ENCODE measurements at places on chromosomes 1 and 21.
A peak's percentile ranks its signal among the peaks of the same experiment; 100 is the strongest.

DNA sequence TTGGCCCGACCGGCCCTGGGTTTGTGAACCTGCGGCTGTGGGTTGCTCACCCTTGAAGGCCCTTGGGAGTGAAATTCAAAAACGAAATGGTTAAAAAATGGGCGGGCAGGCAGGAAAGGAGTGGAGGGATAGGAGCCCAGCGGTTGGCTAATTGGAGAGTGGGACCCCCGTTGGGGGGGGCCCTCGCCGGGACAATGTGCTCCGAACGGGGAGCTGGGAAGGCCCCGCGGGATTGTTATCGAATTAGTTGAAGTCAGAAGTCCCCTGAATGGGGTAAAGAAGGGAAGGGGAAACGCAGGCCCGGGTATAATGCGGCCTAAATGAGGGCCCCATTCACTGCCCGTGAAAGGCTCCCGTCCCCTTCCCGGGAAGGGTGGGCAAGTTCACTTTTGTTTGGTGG, 135.7 kb downstream of the PRDM16 start:
- DNase-seq = no peak

GRCh38 chr21:31124010-31124409, 85.7 kb upstream of the KRTAP19-8 start:
- no peak for DNase-seq

GRCh38 chr1:17601643-17602382, 62.3 kb downstream of the ARHGEF10L start:
- DNase-seq = no peak

- DNase-seq = no peak
Measured at GRCh38 chr1:87356591-87356990, 27.9 kb downstream of the LMO4 start.

DNA sequence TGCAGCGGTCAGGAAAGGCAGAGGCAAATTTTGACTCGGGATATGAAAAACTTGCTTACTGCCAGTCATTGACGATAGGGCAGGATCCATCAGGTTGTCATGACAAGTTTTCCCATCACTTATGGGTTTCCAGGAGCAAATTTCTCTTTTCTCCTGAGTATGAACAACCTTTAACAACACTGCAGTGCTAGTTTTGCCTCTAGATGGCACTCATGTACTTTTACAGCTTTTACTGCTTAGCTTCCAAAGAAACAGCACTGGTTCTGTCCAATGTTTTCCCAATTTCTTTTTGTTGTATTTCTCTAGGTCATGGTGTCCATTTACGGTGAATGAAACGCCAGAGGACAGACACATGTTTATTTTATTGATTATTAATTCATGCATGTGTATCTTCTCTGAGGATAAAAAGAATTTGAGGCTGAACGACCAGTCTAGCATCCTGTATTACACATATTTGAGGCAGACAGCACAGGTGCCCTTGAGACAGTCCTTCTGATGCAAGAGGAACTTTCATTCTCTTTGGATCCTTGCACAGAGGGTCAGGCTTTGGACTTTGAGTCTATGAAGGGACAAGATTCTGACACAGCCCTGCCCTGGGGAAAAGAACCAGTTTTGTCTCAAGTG, 112.3 kb upstream of the TRABD2B start:
- DNase-seq = no peak

DNA sequence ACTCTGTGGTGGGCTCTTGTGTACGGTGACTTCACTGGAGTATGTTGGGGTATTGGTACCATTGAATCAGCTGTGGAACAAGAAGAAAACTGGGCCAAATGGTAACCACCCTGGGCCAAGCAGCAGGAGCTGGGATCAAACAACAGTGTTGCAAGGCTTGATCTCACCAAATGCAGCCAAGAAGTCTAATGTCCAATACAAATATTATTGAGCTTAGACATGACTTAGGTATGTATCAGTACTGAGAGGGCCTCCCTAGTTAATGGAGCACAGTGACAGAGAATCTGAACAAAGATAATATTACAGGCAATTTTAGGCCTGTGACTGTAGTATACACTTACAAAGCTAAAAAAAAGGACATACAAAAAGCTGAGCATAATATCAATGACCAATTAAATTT, 604.8 kb downstream of the PLA2G4A start:
- DNase-seq = no peak

- DNase-seq = no peak
Measured at GRCh38 chr1:18411321-18411720, 69.4 kb upstream of the KLHDC7A start.

- DNase-seq = no peak
Measured at GRCh38 chr1:31872658-31873636, 57.1 kb upstream of the SPOCD1 start.

- no peak for DNase-seq
Measured at GRCh38 chr1:109151146-109151990, 37.5 kb downstream of the ELAPOR1 start.

DNA sequence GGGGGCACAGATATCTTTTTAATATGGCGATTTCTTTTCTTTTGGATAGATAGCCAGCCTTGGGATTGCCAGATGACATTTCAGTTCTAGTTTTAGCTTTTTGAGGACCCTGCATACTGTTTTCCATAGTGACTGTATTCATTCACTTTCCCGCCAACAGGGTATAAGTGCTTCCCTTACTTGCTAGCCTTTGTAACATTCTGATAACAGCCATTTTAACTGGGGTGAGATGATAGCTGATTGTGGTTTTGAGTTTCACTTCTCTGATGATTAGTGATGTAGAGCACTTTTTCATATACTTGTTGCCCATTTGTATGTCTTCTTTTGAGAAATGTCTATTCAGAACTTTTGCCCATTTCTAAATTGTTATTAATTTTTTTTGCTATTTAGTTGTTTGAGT, 151.9 kb downstream of the NTPCR start:
- DNase-seq = no peak

GRCh38 chr1:236425031-236425663, 31.1 kb downstream of the EDARADD start:
- DNase-seq = peak; percentile 11

GRCh38 chr1:118116401-118116800, 68.6 kb downstream of the SPAG17 start:
- DNase-seq = no peak

GRCh38 chr1:172823534-172823933, 164.6 kb downstream of the FASLG start:
- DNase-seq = no peak

- no peak for DNase-seq
Measured at GRCh38 chr1:23610677-23611076, 51.4 kb upstream of the ID3 start.

GRCh38 chr1:3688356-3689137, 36.2 kb downstream of the TP73 start:
- DNase-seq = no peak

DNA sequence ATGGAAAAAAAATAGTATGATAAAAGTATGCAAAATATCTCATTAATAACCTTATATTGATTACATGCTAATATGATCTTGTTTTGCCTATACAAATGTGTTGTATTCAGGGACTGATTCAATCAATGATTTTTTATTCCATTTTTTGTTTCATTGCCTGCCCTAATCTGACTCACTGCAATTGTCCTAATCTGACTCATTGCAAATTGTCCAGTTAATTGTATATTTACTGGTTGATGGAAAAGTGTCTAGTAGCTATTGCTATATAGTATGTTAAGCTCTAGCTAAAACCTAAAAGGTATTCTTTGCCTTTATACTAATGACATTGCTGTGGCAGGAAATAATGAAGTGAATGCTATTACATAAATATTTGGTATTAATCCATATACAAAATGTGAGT, 728.9 kb upstream of the ZP4 start:
- no peak for DNase-seq

DNA sequence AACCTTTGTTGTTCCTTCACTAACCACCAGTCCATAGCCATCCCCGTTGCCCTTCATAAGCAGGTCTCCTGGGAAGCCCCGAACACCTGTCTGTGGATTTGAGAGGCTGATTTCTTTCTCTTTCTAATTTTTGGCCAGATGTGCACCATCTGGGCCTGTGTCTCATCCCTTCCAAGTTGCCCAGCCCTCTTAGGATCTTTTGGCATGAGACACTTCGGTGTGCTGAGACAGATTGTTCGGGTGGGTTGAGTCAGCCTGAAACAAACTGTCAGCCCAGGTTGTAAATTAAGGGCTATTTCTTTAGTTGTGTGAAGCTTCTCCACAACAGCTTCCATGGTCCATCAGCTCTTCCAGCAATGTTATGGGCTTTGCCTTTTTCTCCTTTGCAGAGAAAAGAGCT, 1.4 kb upstream of the DNAJC11 start:
- DNase-seq = no peak

- DNase-seq = no peak
Measured at GRCh38 chr1:155130272-155131006, 2.8 kb downstream of the EFNA1 start.

- no peak for DNase-seq
Measured at GRCh38 chr1:67043366-67043765, 10.6 kb downstream of the SLC35D1 start.

- no peak for DNase-seq
Measured at GRCh38 chr1:204134103-204134502, 17.7 kb downstream of the ETNK2 start.

GRCh38 chr1:215140135-215140534, 57.6 kb downstream of the KCNK2 start:
- DNase-seq = no peak

GRCh38 chr1:155646307-155646706, 36.3 kb downstream of the MSTO1 start:
- no peak for DNase-seq

GRCh38 chr1:231857609-231858135, 231.1 kb downstream of the DISC1 start:
- DNase-seq = no peak

DNA sequence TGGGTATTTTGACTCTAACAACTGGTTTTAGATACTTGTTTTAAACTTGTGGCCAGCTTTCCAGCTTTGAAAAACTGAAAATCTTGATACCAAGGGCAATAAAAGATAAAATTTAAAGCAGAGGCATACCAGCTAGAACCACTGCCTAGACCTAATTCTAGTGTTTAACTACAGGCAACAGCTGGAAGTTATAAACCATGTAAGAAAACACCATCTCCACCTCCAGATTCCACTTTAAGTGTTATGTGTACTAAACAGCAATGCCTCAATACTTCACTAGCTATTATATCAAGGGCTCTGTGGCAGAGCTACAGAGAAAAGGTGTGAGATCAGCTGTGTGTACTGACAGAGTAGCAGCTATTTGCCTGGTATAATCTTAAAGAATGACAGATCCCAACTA, 69.5 kb downstream of the LPAR3 start:
- DNase-seq = no peak

- DNase-seq = no peak
Measured at GRCh38 chr1:20282533-20282932, 8.1 kb upstream of the VWA5B1 start.

DNA sequence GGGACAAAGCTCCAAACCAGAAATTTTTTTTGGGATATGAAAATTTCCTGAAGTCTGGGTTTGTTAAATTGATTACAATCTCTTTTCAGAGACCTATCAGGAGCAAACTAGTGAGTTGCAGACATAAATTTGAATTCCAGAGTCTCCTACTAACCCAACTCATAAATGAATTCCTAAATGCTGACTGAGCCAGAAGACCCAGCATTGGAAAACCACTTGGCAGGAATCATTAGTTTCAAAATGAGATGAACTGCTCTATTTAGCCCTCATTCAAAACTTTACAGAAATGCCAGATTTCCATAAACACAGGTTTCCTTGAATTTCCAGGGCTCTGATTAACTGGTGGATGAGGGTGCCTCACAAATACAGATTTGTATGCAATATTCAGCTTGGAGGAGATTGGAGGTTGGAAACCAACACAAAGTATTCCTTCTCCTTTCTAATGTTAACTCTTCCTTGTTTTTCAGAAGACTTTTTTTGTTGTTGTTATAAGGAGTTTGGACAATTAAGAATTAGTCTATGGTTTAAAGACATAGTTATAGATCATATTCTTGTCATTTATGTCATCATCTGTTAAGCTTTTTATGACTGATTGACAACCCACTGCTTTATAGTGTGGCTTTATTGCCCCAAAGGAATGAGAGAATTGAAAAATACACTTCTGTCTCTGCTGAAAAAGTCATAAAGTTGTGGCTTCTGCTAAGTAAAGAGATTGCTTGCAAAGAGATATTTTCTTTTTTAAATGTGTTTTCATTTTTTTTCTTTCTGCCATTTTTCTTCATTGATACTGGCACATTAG, 222.8 kb downstream of the HLX start:
- DNase-seq = no peak

DNA sequence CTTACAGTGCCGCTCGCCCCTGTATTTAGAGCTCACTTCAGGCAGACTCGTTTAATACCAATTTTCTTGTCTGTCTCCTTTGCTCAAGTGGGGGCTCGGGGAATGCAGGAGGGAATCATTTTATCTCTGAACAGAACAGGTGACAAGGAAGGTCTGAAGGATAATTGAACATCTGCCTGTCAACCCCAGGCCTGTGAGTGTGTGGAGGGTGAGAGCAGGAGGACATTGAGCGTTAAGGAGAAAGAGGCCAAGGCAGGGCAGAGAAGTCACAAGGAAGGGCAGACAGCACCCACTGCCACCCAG, 9.7 kb upstream of the PEF1 start:
- DNase-seq = no peak

GRCh38 chr1:33400153-33400911, 30.6 kb downstream of the PHC2 start:
- DNase-seq = no peak

DNA sequence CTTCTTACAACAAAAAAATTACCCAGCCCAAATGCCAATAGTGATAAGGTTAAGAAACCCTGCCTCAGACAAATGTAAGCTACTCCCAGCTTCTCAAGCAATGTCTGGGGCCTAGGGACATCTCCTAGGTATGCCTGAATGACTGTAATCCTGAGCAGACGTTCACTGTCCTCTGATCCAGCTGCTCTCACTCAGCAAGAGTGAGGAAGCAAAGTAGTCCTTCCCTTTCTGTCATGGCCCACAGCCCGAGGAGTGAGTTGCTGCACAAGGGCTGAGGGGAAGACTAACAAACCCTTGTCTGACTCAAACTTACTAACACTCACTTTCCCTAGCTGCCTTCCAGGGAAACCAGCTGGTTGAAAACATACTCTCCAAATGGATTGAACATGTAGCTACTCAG, 124.9 kb upstream of the TNFSF4 start:
- no peak for DNase-seq

DNA sequence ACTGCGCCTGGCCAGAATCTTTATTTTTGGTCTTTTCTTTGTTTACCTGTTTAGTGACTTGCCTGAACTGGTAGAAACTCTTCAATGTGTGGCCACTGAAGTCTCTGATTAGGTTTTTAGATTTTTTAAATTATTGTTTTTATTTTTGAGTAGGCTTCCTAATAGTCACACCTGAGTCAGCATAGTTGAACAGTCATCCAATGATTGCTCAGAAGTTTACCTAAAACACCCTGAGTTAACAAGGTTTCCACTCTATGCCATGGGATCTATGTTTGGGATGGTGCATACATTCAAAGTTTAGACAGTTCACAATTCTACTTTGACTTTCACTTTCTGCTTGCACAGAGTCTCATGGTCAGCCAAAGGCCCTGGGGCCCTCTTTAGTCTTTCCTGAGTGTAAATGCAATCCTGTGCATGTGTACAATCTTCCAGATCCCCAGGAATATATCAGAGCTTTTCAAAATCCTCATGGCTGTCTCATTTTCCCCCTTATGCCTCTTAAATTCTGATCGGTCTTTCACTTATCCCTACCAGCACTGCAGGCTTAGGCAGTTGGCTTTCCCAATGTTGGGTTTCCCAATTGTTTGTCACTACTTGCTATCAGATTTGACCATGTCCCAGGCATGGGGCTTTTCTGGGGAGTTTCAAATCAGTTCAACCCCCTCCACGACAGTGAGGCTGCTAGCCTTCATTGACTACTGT, 114.4 kb upstream of the RAB3GAP2 start:
- DNase-seq = no peak

- DNase-seq = no peak
Measured at GRCh38 chr21:45457161-45457831, 52.3 kb downstream of the COL18A1 start.

- no peak for DNase-seq
Measured at GRCh38 chr1:85195703-85196102, 5.1 kb downstream of the SYDE2 start.

Measured in stimulated activated CD4-positive, alpha-beta T cell treated with anti-CD3 and anti-CD28 coated beads, Interleukin-12 subunit alpha, Interleukin-12 subunit beta, amount 100 ng/mL, for 24 hours (primary cell).